ENCODE measurements at places on chromosomes 6 and 20. TPM values are rescaled to one million over a fixed set of nuclear protein-coding genes. Genes with fewer than 3 reads are reported as not detected.

The SLC12A5 gene
- not detected for total RNA-seq

The TSBP1 gene
- not detected for total RNA-seq

The TNFRSF6B gene
- 1.1 TPM for total RNA-seq

The TAP1 gene
- 27.6 TPM for total RNA-seq

The FLRT3 gene
- 6.6 TPM for total RNA-seq

GRCh38 chr20:57474816-57475215, 50.1 kb downstream of the CTCFL start:
- no peak for DNase-seq

DNA sequence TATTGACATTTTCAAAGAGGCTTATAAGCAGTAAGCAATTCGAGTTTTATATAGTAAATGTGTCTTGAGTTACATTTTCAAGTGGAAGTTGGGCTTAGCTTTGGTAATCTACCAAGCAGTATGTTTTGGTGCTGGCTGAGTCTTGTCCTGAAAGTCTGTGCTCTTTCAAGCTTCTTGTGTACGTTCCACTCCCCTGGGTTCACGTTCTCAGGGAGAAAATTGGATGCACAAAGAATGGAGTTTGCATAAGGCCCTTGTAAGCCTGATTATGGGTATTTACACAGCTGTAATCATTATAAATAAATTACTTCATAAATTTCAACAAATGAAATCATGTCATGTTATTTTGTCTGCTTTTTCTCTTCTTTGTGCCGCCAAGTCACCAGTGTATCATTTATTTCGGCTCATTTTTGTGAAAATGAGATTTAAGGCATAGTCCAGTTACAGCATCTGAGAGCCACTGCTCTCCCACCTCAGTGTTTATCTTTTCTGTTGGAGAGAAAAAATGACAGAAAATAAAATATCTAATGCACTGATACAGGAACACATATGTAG, 262.5 kb downstream of the BTBD3 start:
- no peak for DNase-seq

- no peak for DNase-seq
Observed at GRCh38 chr6:122214605-122215318, 184.7 kb upstream of the HSF2 start.
